NCI-H460 (cell line): ENCODE measurements at places on chromosomes 12 and 14. TPM values are rescaled to one million over a fixed set of nuclear protein-coding genes. Genes with fewer than 3 reads are reported as not detected.

The PABPN1 gene
- 70.8 and 90.2 TPM in 2 replicates for total RNA-seq

The TMEM132C gene
- total RNA-seq: not detected in 2 replicates

The FMNL3 gene
- total RNA-seq: 1.6 and 3.0 TPM in 2 replicates

The GEMIN2 gene
- 55.9 and 61.7 TPM in 2 replicates for total RNA-seq

The A2M gene
- total RNA-seq: not detected in 2 replicates

The RPS6KL1 gene
- total RNA-seq: 5.6 and 6.1 TPM in 2 replicates
